ENCODE measurements at places on chromosomes 7 and 10.
A peak's percentile ranks its signal among the peaks of the same experiment; 100 is the strongest.

DNA sequence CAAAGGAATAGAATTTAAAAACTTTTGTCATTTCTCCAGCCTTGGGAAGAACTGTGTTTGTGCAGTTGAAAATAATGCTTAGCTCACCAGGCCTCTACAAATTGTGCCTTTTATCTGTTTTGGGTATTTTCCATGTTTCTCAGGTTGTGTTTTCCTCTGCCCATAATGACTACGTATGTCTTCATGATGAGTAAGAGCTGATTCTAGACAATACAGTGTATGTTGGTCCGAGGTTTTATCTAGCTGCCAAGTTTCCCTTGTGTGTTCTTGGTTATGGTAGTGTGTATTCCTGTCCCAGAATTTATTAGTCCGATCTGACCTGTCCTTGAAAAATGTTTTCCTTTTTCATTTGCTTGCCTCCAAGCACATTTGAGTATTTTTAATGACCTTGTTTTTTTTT lies 83.7 kb upstream of the GLCCI1 start:
- no peak for DNase-seq

GRCh38 chr7:28722684-28723083 lies 235.4 kb downstream of the TRIL start:
- DNase-seq = peak; percentile 23

- DNase-seq = no peak
Measured at GRCh38 chr10:96918214-96919002, 86.3 kb downstream of the LCOR start.

- DNase-seq = no peak
Measured at GRCh38 chr10:120042705-120043104, 150.2 kb downstream of the SEC23IP start.

DNA sequence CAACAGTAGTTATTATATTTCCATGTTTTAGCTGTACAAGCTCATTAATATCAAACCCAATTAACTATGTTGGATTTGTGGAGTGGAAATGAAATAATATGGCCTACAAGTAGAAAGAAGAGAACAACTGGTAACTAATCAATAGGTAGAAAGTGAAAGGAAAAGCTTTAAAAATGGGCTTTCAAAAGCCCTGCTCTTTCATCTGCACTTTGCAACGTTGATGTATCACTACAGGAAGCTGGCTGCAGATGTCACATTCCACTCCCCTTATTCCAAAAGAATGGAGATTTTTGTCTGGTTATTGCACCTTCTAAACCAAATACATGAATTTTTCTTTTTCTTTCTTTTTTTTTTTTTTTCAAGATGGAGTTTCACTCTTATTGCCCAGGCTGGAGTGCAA lies 11.7 kb upstream of the MKI67 start:
- DNase-seq = no peak

GRCh38 chr10:106900016-106900652 lies 264.4 kb downstream of the SORCS1 start:
- no peak for DNase-seq

GRCh38 chr7:22860784-22861482 lies 38.3 kb upstream of the TOMM7 start:
- no peak for DNase-seq

DNA sequence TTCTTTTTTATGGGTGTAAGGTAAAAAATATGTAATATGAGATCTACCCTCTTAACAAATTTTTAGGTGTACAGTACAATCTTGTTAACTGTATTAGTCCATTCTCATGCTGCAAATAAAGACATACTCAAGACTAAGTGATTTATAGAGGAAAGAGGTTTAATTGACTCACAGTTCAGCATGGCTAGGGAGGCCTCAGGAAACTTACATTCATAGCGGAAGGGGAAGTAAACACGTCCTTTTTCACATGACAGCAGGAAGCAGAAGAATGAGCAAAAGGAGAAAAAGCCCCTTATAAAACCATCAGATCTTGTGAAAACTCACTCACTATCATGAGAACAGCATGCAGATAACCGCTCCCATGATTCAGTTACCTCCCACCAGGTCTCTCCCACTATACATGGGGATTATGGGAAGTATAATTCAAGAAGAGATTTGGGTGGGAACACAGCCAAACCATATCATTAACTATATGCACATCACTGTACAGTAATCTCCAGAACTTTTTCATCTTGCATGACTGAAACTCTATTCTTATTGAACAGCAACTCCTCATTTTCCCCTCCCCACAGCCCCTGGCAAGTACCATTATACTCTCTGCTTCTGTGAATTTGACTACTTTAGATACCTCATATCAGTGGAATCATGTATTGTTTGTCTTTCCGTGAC lies 127.4 kb downstream of the WNT2 start:
- no peak for DNase-seq

GRCh38 chr10:95987685-95988426 lies 55.5 kb upstream of the CCNJ start:
- DNase-seq = no peak

DNA sequence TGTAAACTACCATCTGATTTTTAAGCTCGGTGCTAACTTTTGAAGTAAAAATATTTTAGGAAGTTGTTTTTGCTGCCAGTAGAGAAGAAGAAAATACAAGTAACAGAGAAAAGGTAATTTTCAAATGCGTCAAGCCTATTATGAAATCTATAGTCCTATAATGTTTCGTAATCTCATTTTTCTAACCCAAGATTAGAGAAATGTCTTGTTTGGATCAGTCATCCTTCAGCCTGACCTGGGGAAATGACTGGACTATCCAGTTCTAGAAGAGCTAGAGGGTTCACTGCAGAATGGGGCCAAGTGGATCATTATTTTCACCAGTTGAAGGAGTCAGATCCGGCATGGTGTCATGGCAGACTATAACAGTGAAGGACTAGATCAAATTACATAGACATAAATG lies 62.7 kb upstream of the FGL2 start:
- no peak for DNase-seq

DNA sequence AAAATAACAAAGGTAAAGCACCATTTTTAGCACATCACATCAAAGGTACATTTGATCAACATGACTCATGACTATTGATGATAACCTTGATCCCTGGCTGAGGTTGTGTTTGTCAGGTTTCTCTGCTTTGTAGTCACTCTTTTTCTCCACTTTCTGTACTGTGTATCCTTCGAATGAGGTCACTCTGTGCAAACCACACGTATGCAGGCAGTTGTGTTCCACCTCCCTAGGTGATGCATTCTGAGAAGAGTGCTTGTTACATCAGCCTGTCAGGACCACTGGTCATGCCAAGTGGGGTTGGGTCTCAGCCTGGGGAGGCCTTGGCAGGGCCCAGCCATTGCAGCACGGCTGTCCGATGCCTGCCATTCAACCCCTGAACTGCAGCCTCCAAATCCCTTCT lies 62.8 kb upstream of the GJD4 start:
- no peak for DNase-seq

- DNase-seq = no peak
Measured at GRCh38 chr10:94890264-94891022, 48.0 kb upstream of the CYP2C9 start.

DNA sequence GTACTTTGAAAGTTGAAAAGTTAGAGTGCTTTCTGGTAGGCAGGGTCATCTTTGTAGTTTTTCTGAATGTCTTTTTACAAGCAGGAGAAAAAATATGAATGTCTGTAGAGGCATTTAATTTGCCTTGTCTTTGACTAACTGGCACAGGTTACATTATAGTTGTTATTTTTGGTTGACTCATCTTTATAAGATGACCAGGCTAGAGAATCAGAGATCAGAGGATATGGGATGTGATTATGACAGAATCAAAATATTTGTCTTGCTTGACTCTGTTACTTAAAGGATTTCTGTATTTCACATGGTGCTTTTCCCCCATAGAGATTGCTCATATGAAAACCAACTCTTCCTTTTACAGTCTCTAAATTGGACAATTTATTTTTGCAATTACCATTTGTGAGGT lies 2.4 kb downstream of the ZMYND11 start:
- DNase-seq = no peak

- no peak for DNase-seq
Measured at GRCh38 chr10:4310172-4310571, 515.8 kb upstream of the AKR1E2 start.

DNA sequence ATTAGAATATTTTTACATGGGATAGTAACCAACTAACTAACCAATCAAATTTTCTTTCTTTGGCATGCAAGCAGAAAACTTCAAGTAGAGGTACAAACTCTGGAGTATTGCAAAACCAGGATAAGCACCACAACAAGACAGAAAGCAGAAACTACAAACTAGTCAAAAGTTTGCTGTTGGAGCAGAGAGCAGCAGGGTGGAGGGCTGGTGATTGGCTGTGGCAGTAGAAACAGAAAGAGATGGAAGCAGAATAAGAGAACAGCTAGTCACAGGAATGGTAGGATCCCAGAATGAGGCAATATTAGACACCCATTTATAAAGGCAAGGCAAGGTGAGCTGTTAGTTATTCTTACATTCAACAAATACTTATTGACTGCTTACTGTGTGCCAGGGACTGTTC lies 6.8 kb upstream of the MACC1 start:
- DNase-seq = no peak

GRCh38 chr7:151740081-151740851 lies 136.6 kb downstream of the PRKAG2 start:
- peak; percentile 30 for DNase-seq

- no peak for DNase-seq
Measured at GRCh38 chr10:70756700-70757360, 28.3 kb downstream of the TBATA start.

- DNase-seq = no peak
Measured at GRCh38 chr7:50463035-50463434, 12.9 kb upstream of the FIGNL1 start.

- DNase-seq = no peak
Measured at GRCh38 chr7:75982306-75983064, 11.9 kb downstream of the TMEM120A start.

- DNase-seq = no peak
Measured at GRCh38 chr10:28578454-28578853, 45.5 kb downstream of the WAC start.

- DNase-seq = no peak
Measured at GRCh38 chr10:76248649-76249200, 817.3 kb downstream of the LRMDA start.

DNA sequence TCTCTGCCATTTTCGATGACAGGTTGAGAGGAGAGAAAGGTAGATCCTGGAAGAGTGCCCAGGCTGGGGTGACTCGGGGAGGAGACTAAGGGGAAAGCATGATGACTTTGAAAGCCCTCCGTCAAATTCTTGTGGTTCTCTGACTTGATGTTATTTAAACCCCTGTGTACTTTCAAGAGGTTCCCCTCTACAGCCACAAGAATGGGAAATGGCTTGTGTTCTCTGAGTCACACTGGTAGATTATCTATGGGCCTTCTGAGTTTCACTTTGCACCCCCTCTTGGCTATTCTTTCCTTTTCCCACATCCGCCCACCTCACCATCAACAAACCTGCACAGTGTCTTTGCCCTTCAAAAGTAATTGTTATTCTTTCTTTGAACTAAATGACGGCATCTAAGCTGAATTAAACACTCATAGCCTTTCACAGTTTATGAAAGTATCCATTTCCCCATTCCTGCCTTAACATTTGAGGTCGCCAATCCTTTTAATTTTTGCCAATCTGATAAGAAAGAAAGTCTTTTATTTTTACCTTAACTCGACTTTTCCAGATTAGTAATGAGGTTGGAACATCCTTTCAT lies 24.1 kb downstream of the PRF1 start:
- no peak for DNase-seq

GRCh38 chr10:120996456-120997034 lies 145.4 kb downstream of the WDR11 start:
- no peak for DNase-seq

DNA sequence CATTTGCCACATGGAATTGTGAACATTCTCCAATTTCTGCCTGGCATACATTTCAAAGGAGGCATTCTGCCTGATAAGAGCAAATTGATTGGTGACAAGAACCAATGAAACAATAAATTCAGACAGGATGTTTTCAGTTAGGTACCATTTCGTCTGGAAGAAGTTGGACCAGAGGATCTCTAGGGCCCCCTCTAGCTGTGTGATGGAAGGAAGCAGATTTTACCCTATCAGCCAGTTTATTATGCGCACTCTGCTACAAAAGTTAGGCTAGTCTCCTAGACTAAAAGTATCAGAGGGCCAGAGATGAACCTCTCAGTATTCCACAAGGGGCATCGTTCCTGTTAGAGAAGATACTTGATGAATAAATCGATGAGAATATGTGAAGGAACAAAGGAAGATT lies 118.0 kb downstream of the BUB3 start:
- DNase-seq = no peak

DNA sequence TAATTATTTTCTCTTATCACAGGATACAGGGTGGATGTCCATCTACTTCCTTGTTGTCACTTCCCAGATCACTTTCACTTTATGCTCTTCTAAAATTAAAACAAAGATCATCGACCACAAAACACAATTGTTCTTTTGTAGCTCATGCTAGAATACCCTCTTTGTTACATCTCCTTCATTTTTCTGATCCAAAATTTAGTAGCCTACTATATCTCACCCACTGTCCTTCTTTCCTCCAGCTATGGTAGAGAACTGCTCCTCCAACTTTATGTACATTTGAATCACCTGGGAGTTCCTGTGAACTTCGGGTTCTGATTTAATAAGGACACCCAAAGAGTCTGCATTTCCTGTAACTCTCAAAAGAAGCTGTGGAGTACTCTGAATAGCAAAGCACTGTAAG lies 1.2 kb upstream of the AHR start:
- no peak for DNase-seq

GRCh38 chr7:7323352-7323751 lies 141.0 kb downstream of the C1GALT1 start:
- no peak for DNase-seq

GRCh38 chr10:2798336-2799022 lies 268.9 kb upstream of the PFKP start:
- DNase-seq = no peak

DNA sequence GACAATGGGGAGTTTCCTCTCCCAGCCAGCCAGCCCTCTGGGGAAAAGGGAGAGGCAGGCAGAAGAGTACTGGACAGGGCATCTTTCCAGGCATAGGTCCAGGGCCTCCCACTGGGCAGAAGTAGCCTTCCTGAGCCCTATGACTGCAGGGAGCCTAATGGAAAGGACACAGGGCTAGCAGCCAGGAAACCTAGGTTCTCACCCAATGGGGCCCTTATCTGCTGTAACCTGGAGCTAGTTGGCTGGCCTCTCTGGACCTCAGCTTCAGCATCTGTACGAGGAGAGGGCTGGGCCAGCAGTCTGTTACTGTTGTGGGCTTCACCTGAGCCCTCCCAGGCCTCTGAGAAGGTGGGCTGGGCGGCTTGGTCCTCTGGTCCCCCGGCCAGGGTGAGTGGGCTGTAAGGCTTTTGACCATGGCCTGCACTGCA lies 22.4 kb downstream of the LDB3 start:
- no peak for DNase-seq

DNA sequence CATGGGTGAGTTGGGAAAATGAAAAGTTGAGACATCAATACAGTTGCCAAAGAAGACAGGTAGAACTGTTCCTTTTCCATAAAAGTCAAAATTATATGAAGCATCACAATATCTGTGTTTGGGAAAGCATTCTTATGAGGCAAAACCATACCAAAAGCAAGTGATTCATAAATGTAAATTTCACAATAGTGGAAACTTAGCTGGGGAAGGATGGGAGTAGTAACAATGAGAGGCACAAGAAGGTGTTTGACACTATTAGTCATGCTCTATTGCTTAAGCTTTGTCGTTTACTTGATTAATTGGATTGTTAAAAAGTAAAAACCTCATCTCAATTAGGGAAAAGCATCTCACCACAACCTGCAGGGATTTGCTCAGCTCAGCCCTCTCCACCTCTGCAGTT lies 240.2 kb downstream of the C7orf25 start:
- no peak for DNase-seq

Data from COR-L47 (cell line).